ENCODE measurements at places on chromosomes 3 and 15. TPM values are rescaled to one million over a fixed set of nuclear protein-coding genes. Genes with fewer than 3 reads are reported as not detected.

The UCN2 gene
- not detected for total RNA-seq

The BCL2A1 gene
- total RNA-seq: 1.0 TPM

The ISY1 gene
- 27.1 TPM for total RNA-seq

The GP9 gene
- not detected for total RNA-seq

The EPHB1 gene
- total RNA-seq: 5.7 TPM

The ADCY5 gene
- 6.8 TPM for total RNA-seq

The MAGEL2 gene
- 9.9 TPM for total RNA-seq

The NOX5 gene
- total RNA-seq: under 0.01 TPM

The ZPLD1 gene
- not detected for total RNA-seq

The SENP8 gene
- 2.1 TPM for total RNA-seq

The GYG1 gene
- total RNA-seq: 62.6 TPM

The CHRNA5 gene
- total RNA-seq: 0.52 TPM

The CEP19 gene
- 2.6 TPM for total RNA-seq

The CPLX3 gene
- not detected for total RNA-seq

The SI gene
- not detected for total RNA-seq

The GPR27 gene
- 1.6 TPM for total RNA-seq

The MTMR10 gene
- 21.4 TPM for total RNA-seq

The TMED3 gene
- total RNA-seq: 28.2 TPM

The REC114 gene
- not detected for total RNA-seq

The LRRIQ4 gene
- total RNA-seq: not detected

The AMT gene
- 2.6 TPM for total RNA-seq

The TM4SF18 gene
- 6.3 TPM for total RNA-seq

The RRP9 gene
- 14.6 TPM for total RNA-seq

The KIAA1143 gene
- total RNA-seq: 12.0 TPM

The TOPBP1 gene
- total RNA-seq: 21.4 TPM

The NPRL2 gene
- 15.7 TPM for total RNA-seq

The C3orf70 gene
- total RNA-seq: 4.2 TPM

The PRRT3 gene
- 0.52 TPM for total RNA-seq

The MUSTN1 gene
- total RNA-seq: 35.5 TPM

The SMCO1 gene
- 3.7 TPM for total RNA-seq

The CD96 gene
- total RNA-seq: under 0.01 TPM

The IQCH gene
- total RNA-seq: 3.1 TPM

The ATP13A5 gene
- total RNA-seq: not detected

The MORC1 gene
- total RNA-seq: not detected

The TRIM42 gene
- total RNA-seq: not detected

The TMC3 gene
- total RNA-seq: not detected

The TMEM45A gene
- 15.7 TPM for total RNA-seq

The TTLL13 gene
- total RNA-seq: not detected

The CSTA gene
- total RNA-seq: 0.52 TPM

The FAM43A gene
- 15.7 TPM for total RNA-seq

The GNAT1 gene
- not detected for total RNA-seq

The STRA6 gene
- total RNA-seq: 1.0 TPM

The RASGRP1 gene
- total RNA-seq: 0.52 TPM

The LEKR1 gene
- total RNA-seq: 0.52 TPM

The ZNF662 gene
- total RNA-seq: 11.0 TPM

The SPSB4 gene
- total RNA-seq: 12.0 TPM

The HTR3E gene
- total RNA-seq: not detected

The ELP6 gene
- total RNA-seq: 20.9 TPM

The SCG3 gene
- total RNA-seq: under 0.01 TPM

The OR5H15 gene
- total RNA-seq: not detected

The PAQR5 gene
- total RNA-seq: under 0.01 TPM

The APOD gene
- 20.4 TPM for total RNA-seq

The DCLK3 gene
- 2.6 TPM for total RNA-seq

The STX19 gene
- total RNA-seq: not detected

The CLDN16 gene
- under 0.01 TPM for total RNA-seq

The OR5K3 gene
- not detected for total RNA-seq
